ENCODE measurements at places on chromosomes 3 and 15.

- DNase-seq = no peak
These were observed 62.2 kb downstream of the TCAIM start for GRCh38 chr3:44400771-44401170.

DNA sequence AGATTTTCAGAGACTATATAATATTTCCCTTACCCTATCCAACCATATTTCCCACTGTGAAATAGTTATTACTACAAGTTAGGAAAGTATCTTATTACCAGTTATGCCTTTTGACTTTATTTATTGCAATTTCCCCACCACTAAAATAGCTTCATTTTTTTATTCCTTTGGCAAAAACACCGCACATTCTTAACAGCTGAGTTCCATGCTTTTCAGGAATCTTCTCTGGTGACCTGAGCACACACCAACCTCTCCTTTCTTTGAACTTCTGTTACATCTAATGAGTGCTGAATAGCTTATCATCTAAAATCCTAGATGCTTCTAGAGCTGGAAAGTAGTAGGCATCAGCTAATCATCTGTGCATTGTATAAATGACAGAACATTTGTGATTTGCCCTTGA is 99.1 kb downstream of the UBE2E2 start:
- no peak for DNase-seq

GRCh38 chr15:44435893-44436667 is 8.7 kb downstream of the CTDSPL2 start:
- DNase-seq = no peak

DNA sequence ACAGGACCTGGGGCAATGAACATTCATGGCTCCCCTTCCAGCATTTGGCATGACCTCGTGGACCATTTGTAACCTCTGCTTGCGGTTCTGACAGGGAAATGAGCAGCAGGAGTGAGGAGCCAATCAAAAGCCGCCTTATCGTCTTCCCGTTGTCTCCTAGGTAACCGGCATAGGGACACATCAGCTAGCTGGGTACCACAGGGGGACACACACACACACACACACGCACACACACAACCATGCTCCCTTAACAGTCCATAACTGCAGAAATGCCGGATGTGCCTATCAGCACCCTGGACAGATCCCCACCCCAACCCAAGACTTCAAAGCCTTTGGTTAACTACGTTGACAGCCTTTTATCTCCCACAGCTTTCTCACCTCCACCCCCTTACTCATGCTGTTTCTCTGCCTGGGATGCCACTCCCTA is 53.4 kb upstream of the CCDC174 start:
- peak; percentile 56 for DNase-seq

GRCh38 chr3:184456476-184456875 is 76.6 kb downstream of the CHRD start:
- DNase-seq = no peak

- no peak for DNase-seq
These were observed 28.3 kb downstream of the CCDC32 start for GRCh38 chr15:40536501-40536900.

- no peak for DNase-seq
These were observed 108.8 kb upstream of the LYSMD4 start for GRCh38 chr15:99842071-99842470.

- DNase-seq = peak; percentile 17
These were observed 154.1 kb upstream of the GOLIM4 start for GRCh38 chr3:168249550-168250414.

DNA sequence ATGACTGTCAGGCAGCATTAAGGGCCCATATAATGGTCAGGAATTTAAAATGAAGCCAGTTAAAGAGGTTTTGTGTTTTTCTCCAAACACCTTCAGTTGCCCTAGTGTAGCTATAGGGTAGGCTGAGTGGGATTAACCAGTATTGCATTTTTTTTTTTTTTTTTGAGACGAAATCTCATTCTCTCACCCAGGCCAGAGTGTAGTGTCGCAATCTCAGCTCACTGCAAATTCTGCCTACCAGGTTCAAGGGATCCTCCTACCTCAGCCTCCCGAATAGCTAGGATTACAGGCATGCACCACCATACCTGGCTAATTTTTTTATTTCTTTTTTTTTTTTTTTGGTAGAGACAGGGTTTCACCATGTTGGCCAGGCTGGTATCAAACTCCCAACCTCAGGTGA is 7.0 kb downstream of the CLASP2 start:
- no peak for DNase-seq

GRCh38 chr3:125068265-125068664 is 12.5 kb upstream of the HEG1 start:
- no peak for DNase-seq

GRCh38 chr3:88912294-88912877 is 195.0 kb upstream of the EPHA3 start:
- DNase-seq = no peak

DNA sequence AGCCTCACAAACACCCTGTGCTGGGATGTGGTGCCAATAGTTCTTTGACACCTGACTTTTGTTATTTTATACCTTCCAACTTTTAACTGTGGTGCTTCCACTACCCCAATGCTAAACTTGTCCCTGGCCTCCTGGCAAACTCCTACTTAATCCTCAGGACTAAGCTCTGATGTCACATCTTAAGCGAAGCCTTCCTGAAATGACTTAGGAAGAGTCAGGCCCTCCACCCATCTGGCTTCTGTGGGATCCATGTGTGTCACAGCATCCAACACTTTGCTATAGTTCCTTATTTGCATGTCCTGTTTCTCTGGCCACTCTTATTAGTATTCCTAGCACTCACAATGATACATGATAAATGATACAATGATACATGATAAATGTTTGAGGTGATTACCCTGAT is 133.2 kb downstream of the FILIP1L start:
- DNase-seq = no peak

DNA sequence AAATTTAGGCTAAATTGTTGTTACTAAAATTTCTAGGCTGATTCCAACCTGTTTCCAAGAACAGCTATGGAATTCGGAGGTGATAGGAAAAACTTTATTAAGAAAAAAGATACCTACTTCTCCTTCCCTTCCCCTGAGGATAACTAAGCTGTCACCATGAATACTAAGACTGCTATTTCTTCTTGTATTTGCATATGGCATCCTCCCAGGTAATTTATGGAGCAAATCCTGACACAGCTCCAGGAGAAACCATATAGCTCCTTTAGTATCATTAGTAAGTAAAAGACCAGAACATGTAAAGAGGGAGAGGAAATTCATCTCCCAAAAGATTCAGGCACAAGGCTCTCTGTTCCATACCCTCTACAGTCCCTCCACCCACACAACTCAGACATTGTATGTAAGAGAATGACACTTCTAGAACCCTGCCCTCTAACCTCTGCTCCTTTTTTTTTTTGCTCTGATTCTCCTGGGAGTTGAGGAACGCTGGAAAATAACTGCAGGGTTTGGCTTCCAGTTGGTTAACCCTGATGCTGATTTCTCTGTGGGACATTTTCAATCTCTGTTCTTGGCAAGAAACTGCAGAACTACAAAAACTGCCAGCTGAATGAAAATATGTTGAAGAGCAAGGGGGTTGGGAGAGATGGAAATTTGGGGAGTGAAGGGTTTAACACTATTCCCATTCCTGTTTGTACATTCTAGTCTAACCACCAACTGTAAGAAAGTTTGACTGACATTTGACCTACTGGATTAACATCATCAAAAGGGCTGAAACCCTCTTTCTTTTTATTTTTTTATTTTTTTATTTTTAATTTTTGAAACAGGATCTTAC is 14.2 kb upstream of the MAGI1 start:
- no peak for DNase-seq

- no peak for DNase-seq
These were observed 1.4 kb upstream of the CPOX start for GRCh38 chr3:98594628-98595324.

GRCh38 chr3:194275721-194276120 is 75.4 kb downstream of the CPN2 start:
- no peak for DNase-seq

GRCh38 chr3:146421819-146422759 is 47.3 kb downstream of the PLSCR2 start:
- DNase-seq = no peak

DNA sequence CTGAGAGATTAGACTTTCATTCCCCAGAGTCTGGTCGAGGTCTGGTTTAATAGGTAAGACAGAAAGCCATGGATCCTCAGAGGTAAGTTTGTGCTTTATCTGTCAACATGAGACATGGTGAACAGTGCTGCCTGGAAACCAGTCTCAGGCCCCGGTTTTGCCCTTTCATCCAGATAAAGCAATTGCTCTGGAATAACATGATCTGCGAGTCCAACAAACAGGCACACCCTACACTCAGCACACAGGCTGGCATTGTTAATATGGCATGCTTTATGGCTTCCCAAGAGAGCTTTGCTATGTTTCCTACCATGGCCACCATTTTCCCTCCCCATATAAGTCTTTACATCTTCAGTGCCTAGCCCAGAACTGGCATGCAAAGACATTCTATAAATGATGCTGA is 30.1 kb upstream of the MNS1 start:
- no peak for DNase-seq

DNA sequence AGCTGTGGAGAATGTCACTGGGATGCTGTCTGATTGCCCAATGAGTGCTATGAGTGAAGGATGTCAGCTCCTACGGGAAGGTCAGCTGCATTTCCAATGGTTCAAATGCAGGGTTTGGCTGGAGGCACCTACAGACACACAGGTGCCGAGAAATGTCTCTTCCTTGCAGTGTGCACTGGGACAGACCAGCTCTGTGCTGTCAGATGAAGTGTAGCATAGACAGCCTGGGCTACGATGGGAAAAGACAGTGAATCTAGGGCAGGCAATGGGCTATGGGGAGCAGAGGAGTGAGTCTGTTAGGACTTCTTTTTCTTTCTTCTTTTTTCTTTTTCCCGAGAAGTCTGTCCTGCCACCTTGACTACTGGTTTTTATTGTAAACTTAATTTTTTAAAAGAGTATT is 223.1 kb upstream of the EOMES start:
- no peak for DNase-seq

- DNase-seq = no peak
These were observed 309.1 kb upstream of the TLE3 start for GRCh38 chr15:70406617-70407335.

DNA sequence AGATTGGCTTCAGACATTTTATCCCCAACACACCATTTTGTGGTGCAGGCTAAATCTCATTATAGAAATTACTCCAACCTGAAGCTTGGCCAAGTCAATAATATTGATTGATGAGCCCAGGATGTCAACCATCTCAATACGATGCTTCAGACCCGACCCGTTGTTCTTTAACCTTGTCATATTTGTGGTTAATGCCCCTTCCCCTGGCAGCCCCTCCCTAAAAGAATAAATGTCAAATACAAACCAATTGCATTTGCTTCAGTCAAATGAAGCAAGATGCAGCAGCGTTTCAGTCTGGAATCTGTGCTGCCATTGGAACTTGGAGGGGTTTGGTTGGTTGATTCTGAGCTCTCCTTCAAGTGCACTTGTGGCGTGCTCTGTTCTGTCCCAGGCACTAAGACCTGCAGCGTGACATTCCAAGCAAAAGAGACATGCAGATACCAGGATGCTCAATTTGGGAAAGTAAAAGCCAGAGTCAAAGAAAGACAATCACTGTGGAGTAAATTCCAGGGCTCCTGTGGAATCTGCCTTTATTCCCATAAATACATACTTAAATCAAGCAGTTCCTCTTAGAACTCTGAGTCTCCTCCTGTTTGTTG is 23.8 kb upstream of the PSMD6 start:
- DNase-seq = no peak

DNA sequence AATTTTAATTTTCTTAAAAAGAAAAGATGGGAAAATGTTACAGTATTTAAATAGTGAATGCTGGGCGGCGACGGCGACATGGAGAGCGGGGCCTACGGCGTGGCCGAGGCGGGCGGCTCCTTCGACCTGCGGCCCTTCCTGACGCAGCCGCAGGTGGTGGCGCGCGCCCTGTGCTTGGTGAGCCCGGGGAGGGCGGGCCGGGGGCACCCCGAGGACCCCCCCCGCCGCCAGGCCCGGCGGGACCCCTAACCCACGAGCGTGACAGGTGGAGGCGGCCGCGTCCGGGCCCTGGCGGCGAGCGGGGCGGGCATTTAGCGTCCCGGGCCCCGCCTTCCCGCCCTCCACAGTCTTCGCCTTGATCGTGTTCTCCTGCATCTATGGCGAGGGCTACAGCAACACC is 38.4 kb upstream of the GOLGA8J start:
- DNase-seq = no peak

GRCh38 chr3:4284865-4285264 is 18.3 kb upstream of the SETMAR start:
- no peak for DNase-seq

DNA sequence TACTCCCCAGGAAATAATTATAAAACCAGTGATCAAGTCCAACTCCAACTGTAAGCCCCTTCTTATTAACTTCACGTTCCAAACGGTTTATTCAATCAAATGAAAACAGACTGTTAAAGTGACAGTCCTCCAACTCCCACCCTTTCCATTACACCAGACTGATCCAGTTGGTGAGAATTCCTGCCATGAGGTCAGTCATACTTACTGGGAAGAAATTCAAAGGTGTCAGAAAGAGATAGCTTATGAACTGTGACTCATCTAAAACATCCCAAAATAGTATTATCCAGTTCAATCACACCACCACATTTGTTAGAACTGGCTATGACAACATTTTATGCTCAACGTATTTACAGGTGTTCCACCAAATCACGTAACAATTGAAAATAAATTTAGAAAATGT is 19.5 kb downstream of the SMARCC1 start:
- DNase-seq = no peak

DNA sequence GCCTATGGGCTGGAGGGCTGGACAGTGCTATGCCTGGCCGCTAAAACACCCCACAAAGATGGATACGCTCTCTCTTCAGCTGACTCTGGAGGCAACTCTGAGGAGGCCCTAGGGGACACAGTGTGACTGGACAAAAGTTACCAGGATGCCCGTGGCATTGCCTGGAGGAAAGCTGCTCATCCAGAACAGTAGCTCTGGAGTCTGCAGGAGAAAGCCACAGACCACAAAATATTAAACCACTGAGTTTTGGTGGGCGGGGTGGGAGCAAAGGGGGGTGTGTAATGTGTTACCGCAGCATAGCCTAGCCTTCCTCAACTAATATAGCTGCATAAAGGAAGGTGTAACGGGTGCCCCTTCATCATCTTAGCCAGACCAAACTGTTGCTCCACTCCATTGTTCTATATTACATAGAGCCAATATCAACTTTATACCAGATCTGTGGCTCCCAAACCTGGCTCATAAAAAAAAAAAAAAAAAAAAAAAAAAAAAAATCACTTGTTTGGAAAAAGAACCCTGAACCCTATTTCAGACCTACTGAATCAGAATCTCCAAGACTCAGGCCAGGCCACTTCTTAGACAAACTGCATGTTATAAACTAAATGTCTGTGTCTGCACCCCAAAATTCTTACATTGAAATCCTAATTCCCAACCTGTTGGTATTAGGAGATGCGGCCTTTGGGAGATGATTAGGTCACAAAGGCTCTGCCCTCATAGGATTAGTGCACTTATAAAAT is 132.6 kb downstream of the TNIK start:
- no peak for DNase-seq

DNA sequence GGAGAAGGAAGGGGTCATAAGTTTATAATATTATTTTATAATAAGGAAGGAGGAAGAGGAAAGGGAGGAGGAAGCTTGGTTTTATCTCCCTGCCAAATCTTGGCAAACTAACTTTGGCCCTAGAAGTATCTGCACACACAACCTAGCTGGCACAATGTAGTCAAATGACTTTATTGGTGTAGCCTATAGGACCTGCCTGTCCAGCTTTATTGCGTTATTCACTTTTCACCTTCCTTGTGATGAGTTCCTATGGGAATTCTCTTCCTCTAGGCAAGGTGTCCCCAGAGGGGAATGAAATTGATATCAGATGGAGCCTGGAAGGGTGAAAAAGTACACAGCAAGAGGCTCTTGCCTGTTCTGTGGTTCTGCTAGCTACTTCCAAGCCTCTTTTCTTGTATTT is 111.2 kb upstream of the SLC25A36 start:
- DNase-seq = no peak

- no peak for DNase-seq
These were observed 49.9 kb downstream of the TSC22D2 start for GRCh38 chr3:150458001-150458400.

Measured in stimulated activated CD4-positive, alpha-beta T cell treated with anti-CD3 and anti-CD28 coated beads, Interleukin-2, amount 100 ng/mL, for 24 hours (primary cell).